ENCODE measurements at places on chromosomes 4 and X. TPM values are rescaled to one million over a fixed set of nuclear protein-coding genes. Genes with fewer than 3 reads are reported as not detected.

DNA sequence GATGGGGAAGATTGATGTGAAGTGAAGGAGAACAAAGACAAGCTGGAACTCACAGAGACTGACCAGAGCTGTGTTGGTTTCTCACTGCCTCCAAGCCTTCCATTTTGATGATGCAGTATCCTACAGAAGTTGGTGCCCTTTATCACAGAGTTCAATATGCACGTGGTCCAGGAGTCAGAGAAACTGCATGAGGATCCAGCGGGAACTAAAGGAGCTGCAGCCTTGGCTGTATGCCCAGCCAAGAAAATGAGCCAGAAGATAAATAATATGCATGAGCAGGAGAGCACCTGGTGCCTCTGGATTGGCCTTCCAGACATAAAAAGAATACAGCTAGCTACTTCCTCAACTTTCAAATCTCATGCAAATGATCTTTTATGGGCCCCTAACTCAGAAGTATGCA, 44.3 kb upstream of the DCLK2 start:
- H3K27me3 ChIP-seq: no peaks in the 10 kb centered on the region
- DNase-seq: no peak

GRCh38 chrX:24228596-24228995, 79.1 kb downstream of the ZFX start:
- no peak overlapping the region for H3K27ac ChIP-seq
- H3K36me3 ChIP-seq: no peaks in the 10 kb centered on the region
- DNase-seq: no peak
- H3K4me3 ChIP-seq: no peak overlapping the region
- H3K4me1 ChIP-seq: no peaks in the 10 kb centered on the region
- no peaks in the 10 kb centered on the region for H3K27me3 ChIP-seq

- no peaks in the 10 kb centered on the region for H3K36me3 ChIP-seq
- no peak overlapping the region for H3K4me3 ChIP-seq
- no peak overlapping the region for H3K27ac ChIP-seq
- no peaks in the 10 kb centered on the region for H3K4me1 ChIP-seq
These were observed 2361.2 kb downstream of the ARAP2 start for GRCh38 chr4:33883111-33883510.

DNA sequence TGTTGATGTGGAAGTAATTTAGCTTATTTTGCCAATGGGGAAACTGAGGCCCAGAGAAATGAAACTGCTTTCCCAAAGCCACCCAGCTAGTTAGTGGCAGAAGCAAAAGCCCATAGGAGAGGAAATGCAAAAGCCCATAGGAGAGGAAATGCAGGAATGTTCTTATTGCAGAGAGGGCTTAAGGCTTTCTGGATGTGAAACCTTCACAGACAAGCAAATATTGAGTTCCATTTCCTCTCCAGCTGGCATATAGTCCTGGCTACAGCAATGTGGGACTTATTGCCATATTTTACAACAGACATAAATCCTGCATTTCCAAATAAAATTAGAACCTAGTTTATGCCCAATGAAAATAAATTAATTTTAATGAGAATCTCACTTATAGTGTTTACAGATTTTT, 69.7 kb downstream of the TMEM154 start:
- no peak overlapping the region for H3K27ac ChIP-seq
- H3K27me3 ChIP-seq: no peaks in the 10 kb centered on the region
- H3K4me1 ChIP-seq: no peaks in the 10 kb centered on the region
- H3K4me3 ChIP-seq: no peak overlapping the region
- no peak for DNase-seq

DNA sequence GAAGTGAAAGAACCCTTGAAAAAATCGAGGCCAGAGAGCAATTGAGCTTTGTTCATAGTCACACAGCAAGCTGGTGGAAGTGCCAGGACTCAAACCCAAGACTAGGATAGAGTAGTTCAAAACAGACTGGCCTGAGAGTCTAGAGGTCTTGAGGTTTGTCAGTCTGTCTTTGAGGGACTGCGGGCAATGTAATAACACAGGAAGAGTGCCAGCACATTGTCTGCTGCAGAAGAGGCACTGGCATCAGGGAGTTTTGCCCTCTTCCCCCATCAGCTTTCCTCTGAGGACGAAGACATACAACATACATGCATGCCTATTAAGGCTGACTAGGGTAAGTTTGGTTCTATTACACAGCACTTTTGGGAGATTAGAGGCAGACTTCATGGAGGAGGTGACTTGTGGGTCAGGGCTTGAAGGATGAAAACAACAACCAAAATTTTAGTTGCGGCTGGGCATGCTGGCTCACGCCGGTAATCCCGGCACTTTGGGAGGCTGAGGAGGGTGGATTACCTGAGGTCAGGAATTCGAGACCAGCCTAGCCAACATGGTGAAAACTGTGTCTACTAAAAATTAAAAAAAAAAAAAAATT, 64.1 kb upstream of the LAS1L start:
- H3K36me3 ChIP-seq: no peaks in the 10 kb centered on the region
- no peak for DNase-seq
- H3K4me1 ChIP-seq: no peaks in the 10 kb centered on the region
- H3K27ac ChIP-seq: no peak overlapping the region

- no peak overlapping the region for H3K4me3 ChIP-seq
- H3K4me1 ChIP-seq: peaks cover 18% of the 10 kb centered on the region
- H3K27ac ChIP-seq: no peak overlapping the region
- H3K36me3 ChIP-seq: no peaks in the 10 kb centered on the region
- DNase-seq: no peak
These were observed 2.7 kb upstream of the SRPK3 start for GRCh38 chrX:153778181-153778580.

DNA sequence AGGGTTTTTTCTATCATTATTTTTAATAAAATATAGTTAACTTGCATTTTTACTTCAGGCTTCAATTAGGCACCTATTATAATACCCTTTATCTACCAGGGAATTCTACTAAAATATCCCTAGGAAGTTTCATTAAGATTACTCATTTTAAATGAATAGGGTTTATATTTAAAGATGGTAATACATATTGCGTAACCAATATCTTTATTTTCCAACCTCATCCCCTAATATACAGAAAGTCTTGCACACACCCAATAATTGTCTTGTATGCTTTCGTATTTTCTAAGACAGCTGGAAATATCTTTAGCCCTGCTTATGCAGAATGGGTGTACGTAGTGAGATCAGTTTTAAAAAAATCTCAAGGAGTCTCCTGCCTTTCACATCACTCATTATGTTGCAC, 1186.8 kb downstream of the TECRL start:
- H3K27me3 ChIP-seq: no peaks in the 10 kb centered on the region
- DNase-seq: no peak
- no peak overlapping the region for H3K27ac ChIP-seq
- no peaks in the 10 kb centered on the region for H3K36me3 ChIP-seq
- no peak overlapping the region for H3K4me3 ChIP-seq
- no peaks in the 10 kb centered on the region for H3K4me1 ChIP-seq

DNA sequence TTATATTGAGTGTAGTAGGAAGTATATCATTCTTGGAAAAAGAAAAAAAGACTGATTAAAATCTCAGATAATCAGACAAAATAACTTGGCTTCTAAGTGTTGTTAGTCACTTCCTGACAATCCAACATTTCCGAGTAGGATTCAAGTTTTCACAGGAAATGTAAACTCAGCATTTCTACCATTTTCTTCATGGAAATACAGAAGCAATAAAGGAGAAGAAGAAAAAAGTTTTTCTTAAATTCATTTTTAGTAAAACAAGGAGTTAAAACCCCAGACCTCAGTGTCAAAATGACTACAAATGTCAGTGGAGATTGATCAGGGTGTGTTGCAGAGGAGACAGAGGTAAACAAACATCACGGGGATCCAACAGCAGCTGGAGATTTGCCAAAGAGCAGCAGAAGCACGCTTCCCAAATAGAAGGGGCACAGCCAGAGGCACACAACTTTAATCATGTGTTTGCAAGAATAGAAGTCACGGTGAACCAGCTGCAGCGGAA, 129.3 kb upstream of the FAM9B start:
- no peaks in the 10 kb centered on the region for H3K27me3 ChIP-seq
- DNase-seq: no peak
- H3K4me1 ChIP-seq: no peaks in the 10 kb centered on the region
- no peak overlapping the region for H3K4me3 ChIP-seq

GRCh38 chr4:59966758-59967157, 1233.4 kb upstream of the ADGRL3 start:
- no peak overlapping the region for H3K27ac ChIP-seq
- no peaks in the 10 kb centered on the region for H3K27me3 ChIP-seq
- no peaks in the 10 kb centered on the region for H3K36me3 ChIP-seq
- no peak for DNase-seq
- H3K4me3 ChIP-seq: no peak overlapping the region
- H3K4me1 ChIP-seq: no peaks in the 10 kb centered on the region

DNA sequence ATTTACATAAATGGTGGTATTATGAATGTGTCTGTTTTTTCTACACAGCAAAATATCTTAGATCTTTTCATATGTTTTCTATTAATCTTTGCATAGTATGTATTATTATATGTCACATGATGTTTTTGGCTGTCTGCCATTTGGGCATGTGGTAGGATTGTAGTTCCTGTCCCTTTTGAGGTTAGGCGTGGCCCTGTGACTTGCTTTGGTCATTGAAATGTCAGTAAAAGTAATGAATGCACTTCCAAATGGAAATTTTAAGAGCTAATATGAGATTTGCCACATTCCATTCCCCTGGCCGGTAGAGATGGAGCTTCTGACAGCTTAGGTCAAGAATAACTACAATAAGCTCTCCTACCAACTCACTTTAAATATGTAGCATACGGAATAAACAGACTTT, 45.1 kb downstream of the JADE3 start:
- no peaks in the 10 kb centered on the region for H3K27me3 ChIP-seq
- H3K4me3 ChIP-seq: no peak overlapping the region
- H3K27ac ChIP-seq: no peak overlapping the region

GRCh38 chr4:105946771-105947170, 51.5 kb downstream of the NPNT start:
- DNase-seq: no peak
- no peak overlapping the region for H3K4me3 ChIP-seq
- H3K27me3 ChIP-seq: no peaks in the 10 kb centered on the region

GRCh38 chr4:77052352-77052751, 23.4 kb downstream of the CCNI start:
- H3K36me3 ChIP-seq: peaks cover 95% of the 10 kb centered on the region
- peaks cover 11% of the 10 kb centered on the region for H3K4me1 ChIP-seq
- DNase-seq: peak; percentile 43

DNA sequence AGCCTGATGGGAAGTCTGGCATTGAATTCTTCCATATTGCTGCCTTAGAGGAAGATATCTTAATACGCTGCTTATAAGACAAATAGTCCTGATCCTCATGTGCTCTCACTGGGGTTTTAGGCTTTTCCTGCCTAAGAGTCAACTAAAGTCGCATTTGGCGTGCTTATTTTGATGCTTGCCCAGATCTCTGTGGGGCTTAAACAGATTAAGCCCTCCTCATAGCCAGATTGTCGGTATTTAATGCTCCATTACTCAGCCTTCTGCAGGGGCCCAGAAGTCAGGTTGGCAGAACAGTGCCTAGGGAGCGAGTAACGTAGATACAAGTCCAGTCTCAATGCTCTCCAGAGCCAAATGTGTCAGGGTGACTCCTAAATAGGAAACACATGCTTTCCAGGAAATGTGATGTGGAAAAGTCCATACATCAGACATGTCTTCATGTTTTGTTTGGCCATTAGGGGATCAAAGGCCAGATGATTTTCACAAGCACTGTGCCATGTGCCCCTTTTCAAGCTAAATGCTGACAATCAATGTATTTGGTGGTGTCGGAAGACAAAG, 262.8 kb downstream of the PRDM5 start:
- no peaks in the 10 kb centered on the region for H3K27me3 ChIP-seq
- H3K27ac ChIP-seq: no peak overlapping the region
- H3K4me1 ChIP-seq: no peaks in the 10 kb centered on the region

- no peaks in the 10 kb centered on the region for H3K4me1 ChIP-seq
- H3K27me3 ChIP-seq: no peaks in the 10 kb centered on the region
- no peak overlapping the region for H3K27ac ChIP-seq
- no peaks in the 10 kb centered on the region for H3K36me3 ChIP-seq
- H3K4me3 ChIP-seq: no peak overlapping the region
These were observed 71.3 kb downstream of the MAP3K15 start for GRCh38 chrX:19443869-19444526.

GRCh38 chrX:46204721-46205422, 340.3 kb downstream of the ZNF674 start:
- no peak for DNase-seq
- no peaks in the 10 kb centered on the region for H3K4me1 ChIP-seq
- no peaks in the 10 kb centered on the region for H3K27me3 ChIP-seq

DNA sequence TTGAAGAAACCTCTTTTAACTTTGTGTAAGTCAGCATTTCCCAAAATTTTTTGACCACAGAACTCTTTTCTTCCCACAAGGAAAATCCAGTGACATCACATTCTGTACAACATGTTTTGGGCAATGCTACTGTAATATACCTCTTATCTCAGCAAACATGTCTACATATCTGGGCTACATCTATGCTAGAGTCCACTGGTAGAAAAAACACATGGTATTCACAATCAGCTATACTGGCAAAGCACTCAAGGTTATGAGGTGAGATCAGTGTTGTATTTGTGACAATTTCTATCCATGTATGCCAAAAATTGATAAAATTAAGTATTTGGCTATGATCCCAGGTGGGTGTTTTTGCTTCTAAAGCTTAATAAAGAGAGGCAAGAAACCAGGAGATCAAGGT, 98.0 kb downstream of the ATP11C start:
- no peak overlapping the region for H3K4me3 ChIP-seq
- H3K27ac ChIP-seq: no peak overlapping the region
- no peaks in the 10 kb centered on the region for H3K27me3 ChIP-seq
- H3K4me1 ChIP-seq: peaks cover under 1% of the 10 kb centered on the region

GRCh38 chr4:6767386-6767747, 15.2 kb upstream of the KIAA0232 start:
- no peak overlapping the region for H3K4me3 ChIP-seq
- H3K27ac ChIP-seq: no peak overlapping the region
- DNase-seq: no peak
- H3K36me3 ChIP-seq: no peaks in the 10 kb centered on the region
- H3K4me1 ChIP-seq: peaks cover 47% of the 10 kb centered on the region

DNA sequence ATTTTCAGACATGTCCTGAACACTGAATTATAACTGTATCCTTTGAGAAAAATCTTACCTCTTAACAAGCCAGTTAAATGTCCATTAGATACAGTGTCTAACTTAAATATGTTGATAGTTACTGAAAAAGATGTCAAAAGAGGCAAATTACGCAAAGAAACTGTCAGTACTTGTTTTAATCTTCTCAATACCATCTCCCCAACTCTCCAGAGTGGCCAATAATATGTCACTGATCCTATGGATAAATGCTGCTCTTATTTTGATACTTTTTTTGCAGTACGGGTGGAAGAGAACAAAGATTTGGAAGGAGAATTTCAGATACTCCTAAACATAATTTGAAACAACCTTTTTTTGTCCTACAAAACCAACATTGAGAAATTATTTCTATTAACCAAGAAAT, 192.7 kb downstream of the CBR4 start:
- H3K4me3 ChIP-seq: peak overlapping the region; percentile 6
- peak overlapping the region; percentile 88 for H3K27ac ChIP-seq
- H3K27me3 ChIP-seq: no peaks in the 10 kb centered on the region
- no peaks in the 10 kb centered on the region for H3K36me3 ChIP-seq
- no peak for DNase-seq

- H3K4me1 ChIP-seq: no peaks in the 10 kb centered on the region
- no peaks in the 10 kb centered on the region for H3K36me3 ChIP-seq
- no peak overlapping the region for H3K4me3 ChIP-seq
- DNase-seq: no peak
- H3K27me3 ChIP-seq: no peaks in the 10 kb centered on the region
These were observed 1616.1 kb downstream of the C4orf33 start for GRCh38 chr4:130712038-130712437.

The TEC gene
- total RNA-seq: 2.2 TPM

The ARHGAP24 gene
- total RNA-seq: 25.1 TPM

The UCHL1 gene
- 17.7 TPM for total RNA-seq

The UGT2B17 gene
- total RNA-seq: not detected

The UNC5C gene
- total RNA-seq: 1.8 TPM

The GLRB gene
- total RNA-seq: 21.7 TPM

The DLG3 gene
- total RNA-seq: 12.3 TPM

The GABRG1 gene
- total RNA-seq: not detected

All from heart left ventricle (tissue), 16 donors.